ENCODE measurements at places on chromosomes 11 and 22. TPM values are rescaled to one million over a fixed set of nuclear protein-coding genes. Genes with fewer than 3 reads are reported as not detected.

The UCP2 gene
- 5.1 TPM for total RNA-seq

The MMP10 gene
- total RNA-seq: 0.54 TPM

The SUSD2 gene
- 18.2 TPM for total RNA-seq

The GTSE1 gene
- total RNA-seq: 8.4 TPM

The HBD gene
- not detected for total RNA-seq

The SLC5A1 gene
- total RNA-seq: not detected

The PHLDA2 gene
- total RNA-seq: 3.9 TPM

The TNNI2 gene
- total RNA-seq: not detected

The ENDOD1 gene
- total RNA-seq: 65.3 TPM

The IGF2 gene
- total RNA-seq: 1.0 TPM

The KCNJ1 gene
- total RNA-seq: 0.11 TPM

The MFRP gene
- total RNA-seq: not detected

The CD44 gene
- total RNA-seq: 478 TPM

The FADS1 gene
- 91.2 TPM for total RNA-seq

The PSMC3 gene
- 156 TPM for total RNA-seq

The SMC1B gene
- under 0.01 TPM for total RNA-seq

The GGT5 gene
- total RNA-seq: 13.7 TPM

The PGGHG gene
- total RNA-seq: 11.0 TPM

The ZNF214 gene
- 9.1 TPM for total RNA-seq

The CRACR2B gene
- total RNA-seq: 1.6 TPM

The ROBO4 gene
- total RNA-seq: 0.26 TPM

The ZC3H7B gene
- 52.4 TPM for total RNA-seq

The USP35 gene
- total RNA-seq: 11.6 TPM

The TSPAN4 gene
- 192 TPM for total RNA-seq

The SPINDOC gene
- total RNA-seq: 10.6 TPM

The GGTLC2 gene
- total RNA-seq: not detected

The BEST1 gene
- total RNA-seq: 3.8 TPM

The VSTM5 gene
- total RNA-seq: 0.39 TPM

The EHF gene
- under 0.01 TPM for total RNA-seq

The C22orf31 gene
- not detected for total RNA-seq

The MICAL3 gene
- total RNA-seq: 40.1 TPM

The OR52I2 gene
- not detected for total RNA-seq

The GPR152 gene
- total RNA-seq: not detected

The OR5F1 gene
- not detected for total RNA-seq

The TSGA10IP gene
- not detected for total RNA-seq

All from articular chondrocyte of knee joint (primary cell).